ENCODE measurements at places on chromosomes 5 and 9. TPM values are rescaled to one million over a fixed set of nuclear protein-coding genes. Genes with fewer than 3 reads are reported as not detected.

GRCh38 chr9:75941066-75941465 is 50.6 kb downstream of the PCSK5 start:
- no peaks in the 10 kb centered on the region for H3K36me3 ChIP-seq
- H3K27ac ChIP-seq, result no peak overlapping the region
- H3K27me3 ChIP-seq, result no peaks in the 10 kb centered on the region

DNA sequence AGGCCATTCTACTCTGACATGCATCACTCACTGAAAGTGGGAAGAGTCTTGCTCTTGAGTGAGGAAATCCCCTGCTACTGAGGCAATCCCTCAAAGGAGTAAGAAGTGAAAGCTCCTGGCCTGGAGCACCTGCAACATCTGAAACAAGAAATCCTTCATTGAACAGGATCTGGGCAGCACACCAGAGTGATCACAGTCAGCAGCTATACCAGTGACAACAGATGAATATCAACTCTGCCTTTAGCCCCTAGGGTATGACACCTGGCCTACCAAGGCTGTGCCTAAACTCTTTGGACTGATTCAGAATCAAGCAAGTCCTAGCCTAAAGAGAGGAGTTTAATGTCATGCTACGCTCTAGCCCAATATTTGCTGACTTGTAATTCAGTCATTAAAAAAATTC is 156.2 kb upstream of the CCDC152 start:
- H3K27me3 ChIP-seq, result peaks cover 4% of the 10 kb centered on the region
- no peak overlapping the region for H3K4me3 ChIP-seq
- no peak for DNase-seq
- no peaks in the 10 kb centered on the region for H3K36me3 ChIP-seq
- no peaks in the 10 kb centered on the region for H3K4me1 ChIP-seq

The SUSD1 gene
- total RNA-seq, result 15.3 TPM

The SARDH gene
- 0.13 TPM for total RNA-seq

GRCh38 chr9:136285501-136286358 is 18.2 kb downstream of the CCDC187 start:
- H3K27ac ChIP-seq, result no peak overlapping the region
- no peak for DNase-seq
- H3K4me3 ChIP-seq, result no peak overlapping the region
- no peaks in the 10 kb centered on the region for H3K27me3 ChIP-seq

- no peak for DNase-seq
- H3K36me3 ChIP-seq, result no peaks in the 10 kb centered on the region
- no peak overlapping the region for H3K4me3 ChIP-seq
- H3K27me3 ChIP-seq, result no peaks in the 10 kb centered on the region
- no peak overlapping the region for H3K27ac ChIP-seq
- H3K4me1 ChIP-seq, result no peaks in the 10 kb centered on the region
Observed at GRCh38 chr9:13186091-13186490, 93.4 kb downstream of the MPDZ start.

The GALT gene
- total RNA-seq, result 42.5 TPM

The ACOT12 gene
- total RNA-seq, result 0.74 TPM

The FAM169A gene
- total RNA-seq, result 23.1 TPM

DNA sequence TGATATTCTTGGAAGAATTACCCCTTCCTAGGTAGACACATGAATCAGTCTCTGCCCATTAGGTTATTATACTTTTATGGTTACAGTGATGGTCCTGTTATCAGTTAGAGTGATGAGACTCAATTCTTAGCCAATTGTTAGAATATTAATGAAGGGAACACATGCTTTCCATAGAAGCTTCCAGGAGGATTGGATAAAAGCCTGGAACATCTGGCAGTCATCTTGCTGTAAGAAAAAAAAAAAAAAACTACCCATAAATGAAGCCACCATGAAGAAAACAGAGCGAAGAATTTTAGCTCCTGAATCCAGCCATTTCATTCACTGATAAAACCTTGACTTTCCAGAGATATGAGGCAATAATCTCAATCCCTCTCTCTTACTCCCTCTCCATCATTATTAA is 262.5 kb upstream of the GRIN3A start:
- H3K27me3 ChIP-seq, result no peaks in the 10 kb centered on the region
- H3K36me3 ChIP-seq, result no peaks in the 10 kb centered on the region
- no peaks in the 10 kb centered on the region for H3K4me1 ChIP-seq
- no peak overlapping the region for H3K4me3 ChIP-seq
- H3K27ac ChIP-seq, result no peak overlapping the region
- no peak for DNase-seq

DNA sequence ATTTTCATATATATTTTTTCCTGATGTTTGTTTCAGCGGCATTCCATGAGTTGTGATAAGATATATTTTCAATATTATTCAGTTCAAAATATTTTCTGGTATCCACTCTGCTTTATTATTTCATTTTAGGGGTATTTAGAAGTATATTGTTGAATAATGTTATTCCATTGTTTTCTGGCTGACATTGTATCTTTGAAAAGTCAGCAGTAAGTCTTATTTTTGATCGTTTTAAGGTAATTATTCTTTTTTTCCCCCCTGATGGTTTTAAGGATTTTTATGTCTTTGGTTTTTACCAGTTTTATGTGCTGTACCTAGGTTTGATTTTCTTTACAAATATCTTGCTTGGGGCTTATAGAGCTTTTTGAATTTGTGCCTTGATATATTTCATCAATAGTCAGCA is 6.6 kb upstream of the GLRA1 start:
- H3K4me3 ChIP-seq, result no peak overlapping the region
- H3K36me3 ChIP-seq, result no peaks in the 10 kb centered on the region

GRCh38 chr9:22452415-22453010 is 5.9 kb downstream of the DMRTA1 start:
- H3K27me3 ChIP-seq, result no peaks in the 10 kb centered on the region
- H3K4me3 ChIP-seq, result no peak overlapping the region
- H3K27ac ChIP-seq, result no peak overlapping the region
- no peaks in the 10 kb centered on the region for H3K4me1 ChIP-seq

The IFNA2 gene
- not detected for total RNA-seq

GRCh38 chr9:120845255-120845654 is 2.5 kb upstream of the PSMD5 start:
- no peak for DNase-seq
- H3K4me3 ChIP-seq, result no peak overlapping the region
- H3K4me1 ChIP-seq, result peaks cover 8% of the 10 kb centered on the region
- H3K36me3 ChIP-seq, result peaks cover 3% of the 10 kb centered on the region
- no peak overlapping the region for H3K27ac ChIP-seq
- no peaks in the 10 kb centered on the region for H3K27me3 ChIP-seq

- H3K4me1 ChIP-seq, result no peaks in the 10 kb centered on the region
- H3K4me3 ChIP-seq, result no peak overlapping the region
- no peaks in the 10 kb centered on the region for H3K27me3 ChIP-seq
- H3K36me3 ChIP-seq, result no peaks in the 10 kb centered on the region
Observed at GRCh38 chr5:124287813-124288212, 458.6 kb downstream of the ZNF608 start.

The S100Z gene
- total RNA-seq, result not detected

GRCh38 chr9:7452378-7452777 is 347.2 kb downstream of the DMAC1 start:
- no peaks in the 10 kb centered on the region for H3K36me3 ChIP-seq
- H3K27ac ChIP-seq, result no peak overlapping the region
- DNase-seq, result no peak
- H3K4me3 ChIP-seq, result no peak overlapping the region

DNA sequence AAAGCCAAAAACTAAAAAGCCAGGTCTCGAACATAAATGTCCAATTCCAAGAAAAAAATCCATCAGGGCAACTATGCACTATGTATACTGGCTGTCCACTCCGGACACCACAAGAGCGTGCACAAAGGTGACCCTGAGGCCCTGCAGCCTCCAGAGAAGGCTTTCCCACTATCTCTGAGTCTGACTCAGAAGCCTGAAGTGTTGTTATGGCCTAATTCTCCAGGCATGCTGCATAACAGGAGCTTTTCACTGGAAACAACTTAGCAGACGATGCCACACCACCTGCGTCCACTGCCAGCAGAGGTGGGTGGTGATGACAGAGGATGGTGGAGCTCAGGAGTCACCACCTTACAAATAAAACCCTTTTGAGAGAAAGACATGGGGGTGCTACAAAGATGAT is 63.7 kb downstream of the HABP4 start:
- no peaks in the 10 kb centered on the region for H3K36me3 ChIP-seq
- DNase-seq, result no peak
- no peak overlapping the region for H3K27ac ChIP-seq
- no peaks in the 10 kb centered on the region for H3K27me3 ChIP-seq
- no peak overlapping the region for H3K4me3 ChIP-seq
- H3K4me1 ChIP-seq, result no peaks in the 10 kb centered on the region

GRCh38 chr5:81761270-81761669 is 10.4 kb upstream of the SSBP2 start:
- no peak overlapping the region for H3K27ac ChIP-seq
- H3K36me3 ChIP-seq, result no peaks in the 10 kb centered on the region
- no peaks in the 10 kb centered on the region for H3K27me3 ChIP-seq
- H3K4me3 ChIP-seq, result no peak overlapping the region

- H3K27me3 ChIP-seq, result no peaks in the 10 kb centered on the region
- H3K4me3 ChIP-seq, result no peak overlapping the region
- peaks cover 2% of the 10 kb centered on the region for H3K4me1 ChIP-seq
- DNase-seq, result no peak
- no peak overlapping the region for H3K27ac ChIP-seq
Observed at GRCh38 chr5:103804711-103805110, 242.1 kb upstream of the NUDT12 start.

DNA sequence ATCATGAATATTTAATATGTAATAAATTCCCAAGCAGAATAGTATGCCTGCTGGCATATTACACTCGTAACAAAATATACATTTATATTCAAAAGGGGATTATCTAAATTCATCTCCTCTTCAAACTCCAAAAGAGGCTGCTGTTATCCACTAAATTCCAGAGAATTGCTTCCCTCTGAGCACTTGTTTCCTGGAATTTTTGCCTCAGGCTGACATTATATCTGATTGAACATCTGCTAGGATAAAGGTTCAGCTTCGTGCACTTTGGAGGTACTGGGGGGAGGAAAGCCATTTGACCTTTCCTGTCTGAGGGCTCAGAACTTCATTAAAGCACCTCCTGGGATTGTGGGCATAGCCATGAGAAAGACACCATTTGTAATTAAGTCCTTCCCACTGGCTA is 4.3 kb upstream of the HAPLN1 start:
- no peaks in the 10 kb centered on the region for H3K36me3 ChIP-seq
- H3K27me3 ChIP-seq, result peaks cover 7% of the 10 kb centered on the region
- DNase-seq, result no peak
- H3K4me1 ChIP-seq, result peaks cover 6% of the 10 kb centered on the region
- H3K4me3 ChIP-seq, result no peak overlapping the region

GRCh38 chr5:15547261-15547839 is 47.4 kb downstream of the FBXL7 start:
- H3K27me3 ChIP-seq, result no peaks in the 10 kb centered on the region
- no peak overlapping the region for H3K27ac ChIP-seq
- no peak overlapping the region for H3K4me3 ChIP-seq
